ENCODE measurements at places on chromosomes 1 and 21. TPM values are rescaled to one million over a fixed set of nuclear protein-coding genes. Genes with fewer than 3 reads are reported as not detected.

Gene TINAGL1
- 1,345 TPM for total RNA-seq

Gene KMO
- not detected for total RNA-seq

Gene KCNE1
- total RNA-seq: not detected

Gene CLEC20A
- total RNA-seq: 0.15 TPM

Gene SPRR2B
- total RNA-seq: not detected

Gene AGBL4
- total RNA-seq: not detected

Gene ATPAF1
- total RNA-seq: 31.9 TPM

Gene IFI44L
- total RNA-seq: 37.1 TPM

Gene LHX4
- total RNA-seq: not detected

Gene MROH9
- not detected for total RNA-seq

Gene PTPN14
- total RNA-seq: 52.8 TPM

Gene NUP210L
- total RNA-seq: not detected

Gene CDA
- total RNA-seq: 1.1 TPM

Gene TCP10L
- total RNA-seq: not detected

Gene SAMD13
- 2.9 TPM for total RNA-seq

Gene CASZ1
- 3.6 TPM for total RNA-seq

Gene ADGRB2
- total RNA-seq: 0.40 TPM

Gene COA6
- 37.7 TPM for total RNA-seq

Gene ALX3
- not detected for total RNA-seq

All from mammary microvascular endothelial cell (primary cell).